ENCODE measurements at places on chromosomes 5 and 9.

DNA sequence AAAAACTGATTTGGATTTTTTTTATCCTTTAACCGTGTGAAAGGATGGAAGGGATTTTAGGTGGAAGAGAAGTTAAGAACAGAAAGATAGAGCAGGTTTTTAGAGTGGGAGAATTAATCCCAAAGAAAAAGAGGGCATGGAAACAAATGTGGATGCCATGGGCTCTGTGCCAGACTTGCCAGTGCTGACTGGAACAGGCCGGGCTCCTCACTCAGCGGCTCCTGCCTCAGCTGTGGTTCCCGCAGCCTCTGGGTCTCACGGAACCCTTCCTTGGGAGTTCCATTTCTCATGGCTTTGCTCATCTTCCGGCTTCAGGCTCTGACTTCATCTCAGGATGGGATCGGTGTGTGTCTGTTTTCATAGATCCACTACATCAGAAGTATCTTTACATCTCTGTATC, 30.4 kb upstream of the SLC2A8 start:
- no peak for DNase-seq

DNA sequence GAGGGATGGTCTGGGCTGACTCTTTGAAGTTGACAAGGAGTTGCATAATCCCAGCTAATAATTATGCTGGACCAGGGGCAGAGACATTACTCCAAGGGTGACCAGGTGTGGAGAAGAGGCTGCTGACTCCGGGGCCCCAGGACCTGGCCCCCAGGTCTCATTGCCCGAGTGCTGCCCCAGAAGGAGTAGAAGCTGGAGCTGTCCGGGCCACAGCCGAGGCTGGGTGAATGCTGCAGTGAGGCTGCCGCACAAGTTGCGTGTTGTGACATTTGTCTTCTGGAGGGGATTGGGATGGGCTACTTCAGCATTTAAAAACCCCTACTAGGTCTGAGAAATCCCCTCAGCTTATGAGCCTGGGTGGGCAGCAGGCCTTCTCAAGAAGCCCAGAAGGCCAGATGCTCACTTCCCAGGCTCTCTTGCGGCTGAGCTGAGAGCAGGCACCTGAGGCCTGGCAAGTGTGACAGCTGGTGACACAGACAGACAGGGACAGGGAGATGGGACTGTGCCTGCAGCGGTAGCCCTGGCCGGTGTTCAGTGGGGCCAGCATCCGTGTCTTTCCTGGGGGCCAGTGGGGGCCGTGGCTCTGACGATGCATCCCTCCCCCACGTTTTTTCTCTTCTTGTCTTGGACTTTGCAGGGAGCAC, 122.8 kb downstream of the KCNIP1 start:
- no peak for DNase-seq

DNA sequence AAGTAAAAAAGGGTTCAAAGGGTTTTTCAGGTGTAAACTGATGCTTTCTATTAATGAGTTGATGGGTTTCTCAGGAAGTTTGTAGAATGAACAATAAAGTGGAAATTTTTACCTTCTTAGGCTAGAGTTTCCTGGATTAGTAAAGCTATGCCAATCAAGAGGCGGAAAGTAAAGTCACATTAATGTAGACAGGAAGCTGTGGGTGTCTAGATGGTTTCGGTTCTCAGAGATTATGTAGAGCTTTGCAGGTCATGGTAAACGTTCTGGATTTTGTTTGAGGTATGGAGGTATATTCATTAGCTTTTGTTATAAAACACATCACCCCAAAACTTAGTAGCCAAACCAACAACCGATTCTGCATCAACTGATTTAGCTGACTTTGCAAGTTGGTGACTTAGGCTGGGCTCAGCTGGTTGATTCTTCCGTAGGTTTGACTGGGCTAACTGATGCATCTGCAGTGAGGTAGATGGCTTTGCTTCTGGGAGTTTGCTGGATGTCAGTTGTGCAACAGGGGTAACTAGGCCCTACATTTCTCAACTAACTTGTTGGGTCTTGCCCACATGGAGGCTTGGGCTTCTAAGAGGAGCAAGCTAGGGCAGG, 273.8 kb downstream of the MSX2 start:
- DNase-seq = no peak

- no peak for DNase-seq
Measured at GRCh38 chr5:119070578-119070827, 384 bp upstream of the DMXL1 start.

- DNase-seq = peak; percentile 10
Measured at GRCh38 chr5:66757219-66757833, 161.1 kb downstream of the MAST4 start.

DNA sequence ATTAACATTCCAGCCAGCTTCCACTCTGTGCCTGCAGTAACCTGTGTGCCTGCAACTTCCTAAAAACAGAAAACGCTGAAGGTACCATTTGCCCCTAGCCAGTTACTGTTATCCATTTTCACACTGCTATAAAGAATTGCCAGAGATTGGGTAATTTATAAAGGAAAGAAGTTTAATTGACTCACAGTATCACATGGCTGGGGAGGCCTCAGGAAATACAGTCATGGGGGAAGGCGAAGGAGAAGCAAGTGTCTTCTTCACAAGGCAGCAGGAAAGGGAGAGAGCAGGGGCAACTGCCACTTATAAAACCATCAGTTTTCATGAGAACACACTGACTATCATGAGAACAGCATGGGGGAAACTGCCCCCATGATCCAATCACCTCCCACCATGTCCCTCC, 31.2 kb downstream of the PTCD2 start:
- no peak for DNase-seq

DNA sequence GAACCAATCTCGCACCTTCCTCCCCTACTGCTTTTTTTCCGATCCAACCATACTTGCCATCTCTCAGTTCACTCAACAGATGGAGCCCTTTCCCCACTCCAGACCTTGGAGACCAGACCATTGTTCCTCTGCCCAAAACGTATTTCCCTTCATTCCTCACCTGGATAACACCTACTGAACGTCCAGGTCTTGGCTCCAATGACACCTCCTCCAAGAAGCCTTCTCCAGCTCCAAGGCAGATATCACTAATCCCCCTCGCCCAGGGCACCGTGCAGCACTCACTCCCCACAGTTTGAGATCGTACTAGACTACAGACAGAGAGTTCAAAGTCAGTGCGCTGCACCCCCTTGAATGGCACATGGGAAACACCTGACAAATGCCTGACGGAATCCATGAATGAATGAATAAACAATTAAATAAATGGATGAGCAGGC, 47.1 kb upstream of the AKNA start:
- peak; percentile 16 for DNase-seq

GRCh38 chr9:93597142-93597706, 20.8 kb downstream of the PHF2 start:
- no peak for DNase-seq

- peak; percentile 59 for DNase-seq
Measured at GRCh38 chr9:86512929-86513328, 158.7 kb upstream of the TUT7 start.

DNA sequence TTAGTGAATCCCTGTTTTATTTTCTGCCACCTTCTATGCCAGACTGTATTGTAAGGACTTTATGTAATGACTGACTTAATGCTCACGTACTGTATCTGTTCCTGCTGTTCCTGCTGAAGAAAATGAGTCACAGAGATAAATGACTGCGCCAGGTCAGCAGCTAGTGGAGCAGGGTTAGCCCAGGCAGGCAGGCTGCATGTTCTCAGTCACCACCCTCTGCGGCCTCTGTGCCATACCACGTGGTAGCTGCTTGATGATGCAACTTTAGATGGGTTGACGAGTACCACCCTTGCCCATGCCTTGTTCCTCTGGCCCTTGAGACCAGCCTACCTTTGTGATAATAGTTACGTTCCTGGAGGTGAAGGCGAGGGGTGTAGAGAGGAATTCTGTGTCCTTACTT, 161.9 kb downstream of the TRIO start:
- DNase-seq = peak; percentile 42

DNA sequence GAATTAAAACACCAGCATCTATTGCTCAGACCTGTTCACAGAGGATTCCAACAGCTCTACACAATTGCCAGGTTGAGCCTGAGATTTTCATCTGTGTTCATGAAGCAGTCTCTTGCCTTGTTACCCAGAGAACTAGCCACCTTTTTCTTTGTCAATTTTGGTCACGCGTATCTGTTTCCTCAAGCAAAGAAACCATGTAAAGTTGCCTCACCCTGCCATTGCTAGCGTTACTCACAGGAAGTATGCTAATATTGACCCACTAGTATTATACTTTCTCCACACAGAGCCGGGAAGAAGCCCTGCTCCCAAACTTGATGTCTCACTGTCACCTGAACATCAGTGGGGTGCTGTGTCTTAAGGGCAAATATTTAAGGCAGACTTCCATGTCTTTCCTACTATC, 168.5 kb downstream of the PLPPR1 start:
- DNase-seq = no peak

GRCh38 chr5:135087950-135088349, 53.9 kb upstream of the PITX1 start:
- DNase-seq = no peak

- no peak for DNase-seq
Measured at GRCh38 chr5:122924719-122925395, 79.4 kb downstream of the SNX24 start.

- DNase-seq = peak; percentile 14
Measured at GRCh38 chr5:33079548-33079947, 361.2 kb upstream of the TARS1 start.

DNA sequence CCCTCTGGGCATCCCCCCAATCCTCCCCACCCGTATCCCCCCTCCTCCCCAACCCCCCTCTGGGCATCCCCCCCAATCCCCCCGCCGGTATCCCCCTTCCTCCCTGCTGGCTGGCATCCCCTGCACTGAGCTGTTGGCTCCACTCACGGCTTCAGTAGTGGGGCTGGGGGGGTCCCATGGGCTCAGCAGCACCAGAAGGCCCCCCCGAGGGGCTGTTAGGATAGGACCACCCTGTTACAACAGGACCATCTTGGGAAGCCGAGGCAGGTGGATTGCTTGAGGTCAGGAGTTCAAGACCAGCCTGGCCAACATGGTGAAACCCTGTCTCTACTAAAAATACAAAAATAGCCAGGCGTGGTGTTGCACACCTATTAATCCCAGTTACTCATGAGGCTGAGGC, 42.4 kb downstream of the EXD3 start:
- DNase-seq = no peak

GRCh38 chr5:84605241-84605640, 220.6 kb upstream of the EDIL3 start:
- DNase-seq = no peak

DNA sequence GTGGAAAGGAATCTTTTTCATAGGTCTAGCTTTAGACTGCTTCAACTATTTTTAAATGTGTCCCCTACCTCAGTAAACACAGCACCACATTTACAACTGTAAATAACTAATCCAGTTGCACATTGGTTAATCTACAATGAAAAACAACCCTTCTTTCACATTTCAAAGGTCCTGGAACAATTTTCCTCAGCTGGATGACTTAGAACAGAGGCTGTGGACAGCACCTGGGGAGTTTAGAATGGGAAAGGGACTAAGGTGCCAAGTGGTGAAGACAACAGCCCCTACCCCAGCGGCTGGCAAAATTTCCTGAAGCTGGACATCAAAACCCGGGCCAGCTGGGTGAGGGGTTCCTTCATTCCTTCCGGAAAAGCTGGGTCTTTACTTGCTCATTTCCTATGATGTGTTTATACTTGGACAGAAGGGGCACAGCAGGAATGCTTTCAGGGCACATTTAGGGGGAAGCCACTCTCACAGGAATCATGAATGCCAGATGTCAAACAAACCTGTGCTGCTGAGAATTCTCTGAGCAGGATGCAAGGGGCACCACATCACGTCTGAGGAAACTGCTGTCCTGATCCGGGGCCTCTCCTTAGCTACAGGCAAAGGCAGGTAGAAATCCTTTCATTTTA, 158.3 kb downstream of the NR2F1-AS1 start:
- no peak for DNase-seq

DNA sequence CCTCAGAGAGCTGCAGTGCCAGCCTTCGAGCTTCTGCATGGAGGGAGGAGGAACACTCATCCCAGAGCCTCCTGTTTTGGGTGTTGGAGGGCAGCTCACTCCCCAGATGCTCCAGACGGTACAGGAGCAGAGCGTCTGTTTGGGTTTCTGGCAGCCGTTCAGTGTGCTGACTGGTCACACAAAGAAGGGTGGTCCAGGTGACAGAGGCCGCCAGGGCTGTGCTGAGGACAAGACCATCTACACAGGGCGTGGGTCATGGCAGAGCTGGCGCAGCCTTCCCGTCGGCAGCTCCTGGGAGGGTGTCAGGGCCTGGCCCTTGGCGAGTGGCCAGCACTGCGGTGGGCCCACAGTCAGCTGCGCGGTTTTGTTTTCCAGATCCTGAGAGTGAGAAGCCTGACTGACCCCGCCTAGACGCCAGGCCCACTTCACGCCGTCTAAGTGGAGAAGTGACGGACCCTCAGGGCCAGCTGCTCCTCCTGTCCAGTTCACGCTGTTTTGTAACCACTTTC, 131.4 kb upstream of the FAM120A start:
- DNase-seq = no peak

- no peak for DNase-seq
Measured at GRCh38 chr9:27787891-27788290, 214.6 kb upstream of the C9orf72 start.

DNA sequence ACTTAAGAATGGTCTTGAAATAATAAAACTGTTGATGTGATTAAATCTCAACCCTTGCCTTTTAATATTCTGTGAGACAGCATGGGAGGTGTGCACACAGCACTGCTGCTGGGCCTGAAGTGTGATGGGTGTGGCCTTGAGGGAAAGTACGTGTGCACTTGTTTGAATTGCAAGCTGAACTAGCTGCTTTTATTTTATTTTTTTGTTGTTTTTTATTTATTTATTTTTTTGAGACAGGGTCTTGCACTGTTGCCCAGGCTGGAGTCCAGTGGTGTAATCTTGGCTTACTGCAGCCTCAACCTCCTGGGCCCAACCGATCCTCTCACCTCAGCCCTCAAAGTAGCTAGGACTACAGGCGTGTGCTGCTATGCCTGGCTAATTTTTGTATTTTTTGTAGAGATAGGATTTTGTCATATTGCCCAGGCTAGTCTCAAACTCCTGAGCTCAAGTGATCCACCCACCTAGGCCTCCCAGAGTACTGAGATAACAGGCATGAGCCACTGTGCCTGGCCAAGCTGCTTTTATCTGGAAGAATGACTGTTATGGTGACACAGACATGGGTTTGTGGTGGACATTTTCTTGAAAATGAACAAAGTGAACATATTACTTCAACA, 58.9 kb downstream of the GPR107 start:
- DNase-seq = no peak

- DNase-seq = peak; percentile 95
Measured at GRCh38 chr5:54700986-54701578, 183.5 kb downstream of the SNX18 start.

- no peak for DNase-seq
Measured at GRCh38 chr9:120100595-120100994, 479.4 kb downstream of the CDK5RAP2 start.

DNA sequence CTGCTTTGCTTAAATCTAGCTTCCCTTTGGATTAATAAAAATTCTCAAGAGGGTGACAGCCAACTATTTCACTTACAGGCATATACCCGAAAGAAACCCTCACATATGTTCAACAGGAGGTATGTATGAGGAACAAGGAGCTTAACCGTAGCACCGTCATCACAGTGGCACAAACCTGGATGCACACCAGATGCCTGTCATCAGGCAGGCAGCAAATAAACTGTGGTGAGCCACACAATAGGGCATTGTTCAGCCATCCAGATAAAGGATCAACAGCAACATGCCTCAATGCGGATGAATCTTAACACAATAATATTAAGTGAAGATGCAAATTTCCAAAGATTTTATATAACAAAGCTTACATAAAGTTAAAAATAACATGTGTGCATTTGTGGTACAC, 5.5 kb upstream of the TNFSF15 start:
- DNase-seq = no peak
